Endothelial cell of umbilical vein (primary cell): ENCODE measurements at places on chromosomes 5 and 9. TPM values are rescaled to one million over a fixed set of nuclear protein-coding genes. Genes with fewer than 3 reads are reported as not detected.

Gene NME5
- total RNA-seq, result 1.4 and 1.5 TPM in 2 replicates

Gene PTPA
- 121 and 123 TPM in 2 replicates for total RNA-seq

Gene RLN2
- total RNA-seq, result 0.48 TPM in 1 of 2 replicates, not detected in the other

Gene JAK2
- total RNA-seq, result 9.7 and 10.3 TPM in 2 replicates

Gene PCDHA5
- total RNA-seq, result not detected in 2 replicates

Gene TAS2R1
- total RNA-seq, result not detected in 2 replicates

Gene GLRA1
- not detected in 2 replicates for total RNA-seq

Gene IFNA2
- total RNA-seq, result not detected in 2 replicates

DNA sequence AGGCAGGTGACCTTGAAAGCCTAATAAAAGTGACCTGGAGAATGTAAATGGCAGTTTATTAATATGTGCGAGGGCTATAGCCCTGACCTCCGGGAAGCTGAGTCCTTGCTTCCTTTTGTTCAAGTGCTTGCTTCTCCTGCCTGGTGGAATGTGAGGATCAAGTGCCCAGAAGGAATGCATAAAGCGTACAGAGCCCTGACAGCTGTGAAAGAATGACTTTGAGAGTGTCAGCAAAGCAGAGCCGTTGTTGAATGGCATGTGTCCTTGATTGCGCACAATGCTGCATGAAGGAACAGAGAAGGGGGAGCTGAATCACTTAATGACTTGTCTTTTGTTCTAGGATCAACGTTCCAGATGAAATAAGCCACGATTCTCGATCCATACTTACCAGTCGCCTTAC is 133.0 kb downstream of the SLF1 start:
- no peak overlapping the region for H3K27ac ChIP-seq
- H3K4me3 ChIP-seq, result no peak overlapping the region

- no peak overlapping the region for H3K27ac ChIP-seq
- no peak for DNase-seq
- H3K27me3 ChIP-seq, result no peaks in the 10 kb centered on the region
- H3K4me1 ChIP-seq, result peaks cover 32% of the 10 kb centered on the region
- H3K4me3 ChIP-seq, result no peak overlapping the region
These were observed 97.2 kb upstream of the DNAH5 start for GRCh38 chr5:14041528-14042192.

DNA sequence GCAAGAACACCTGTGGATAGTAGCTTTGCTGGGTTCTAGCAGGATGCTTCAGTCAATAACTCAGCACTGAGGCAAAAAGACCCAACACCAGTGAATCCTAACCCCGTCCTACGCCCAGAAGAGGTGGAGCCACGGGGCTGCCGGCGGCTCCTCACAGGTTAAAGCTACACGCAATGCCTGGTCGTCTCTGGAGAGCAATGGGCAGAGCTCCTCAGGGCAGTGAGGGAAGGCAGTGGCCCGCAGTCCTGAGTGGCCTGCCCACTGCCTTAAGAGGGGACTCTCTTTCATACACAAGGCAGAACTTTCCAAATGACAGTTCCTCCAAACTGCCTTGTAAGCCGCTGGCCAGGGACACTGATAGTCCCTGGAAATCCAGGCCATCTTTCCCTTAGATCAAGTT is 244.2 kb upstream of the IRX2 start:
- H3K27me3 ChIP-seq, result no peaks in the 10 kb centered on the region
- no peak for DNase-seq
- no peak overlapping the region for H3K27ac ChIP-seq
- H3K36me3 ChIP-seq, result no peaks in the 10 kb centered on the region
- H3K4me1 ChIP-seq, result no peaks in the 10 kb centered on the region
- no peak overlapping the region for H3K4me3 ChIP-seq

DNA sequence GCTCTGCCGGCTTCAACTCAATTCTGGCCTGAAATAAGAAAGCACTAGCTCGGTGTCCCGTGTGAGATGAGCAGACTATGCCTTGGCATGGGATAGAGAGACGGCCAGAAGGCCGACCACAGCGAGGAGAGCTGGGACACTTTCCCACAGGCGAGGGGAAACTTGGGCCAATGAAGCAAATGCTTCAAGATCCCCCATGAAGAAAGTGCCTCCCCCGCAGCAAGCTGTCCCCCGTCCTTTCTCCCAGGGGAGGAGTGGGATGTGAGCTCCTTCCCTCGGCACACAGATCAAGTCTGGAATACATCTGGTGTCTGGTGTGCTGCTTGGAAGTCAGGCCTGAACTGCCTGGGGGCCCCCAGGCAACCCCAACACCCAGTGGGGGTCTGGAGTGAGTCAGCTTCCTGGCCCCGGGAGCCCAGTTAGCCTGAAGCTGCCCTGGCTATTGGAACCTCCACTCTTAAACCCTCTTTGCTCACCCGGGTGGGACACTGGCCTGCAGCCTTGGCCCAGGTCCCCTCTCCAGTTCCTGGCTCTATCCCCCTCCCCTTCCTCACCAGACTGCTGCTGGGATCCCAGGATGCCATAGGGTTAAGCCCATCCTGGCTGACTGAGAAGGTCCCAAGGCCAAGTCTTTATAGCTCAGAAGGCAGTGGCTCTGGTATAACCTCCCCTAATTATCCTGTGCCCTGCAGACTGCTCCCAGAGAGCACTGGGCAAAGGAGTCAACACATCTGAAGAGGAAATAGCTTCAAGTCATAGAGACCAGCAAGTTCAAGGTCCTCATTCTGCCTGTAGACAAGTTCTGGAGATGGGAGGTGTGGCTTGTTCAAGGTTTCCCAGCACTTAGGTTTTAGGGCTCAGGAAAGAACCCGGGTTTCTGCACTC is 205.3 kb downstream of the TTLL11 start:
- H3K27ac ChIP-seq, result no peak overlapping the region
- no peak overlapping the region for H3K4me3 ChIP-seq
- DNase-seq, result no peak

GRCh38 chr5:133494232-133494922 is 118.0 kb downstream of the FSTL4 start:
- no peaks in the 10 kb centered on the region for H3K36me3 ChIP-seq
- no peak overlapping the region for H3K27ac ChIP-seq
- no peaks in the 10 kb centered on the region for H3K4me1 ChIP-seq

DNA sequence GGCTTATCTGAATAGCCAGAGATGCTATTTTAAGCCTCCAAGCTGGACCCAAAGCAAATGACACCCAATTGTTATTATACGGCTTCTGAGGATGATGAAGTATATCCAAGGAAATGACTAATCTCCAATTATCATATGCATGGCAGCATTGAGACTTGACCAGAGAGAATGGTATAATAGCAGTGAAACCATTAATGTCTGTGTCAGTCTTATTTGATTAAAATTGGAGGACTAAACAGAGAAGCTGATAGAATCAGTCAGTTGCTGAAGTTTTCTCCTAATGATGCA is 200.5 kb downstream of the EFNA5 start:
- H3K27me3 ChIP-seq, result no peaks in the 10 kb centered on the region
- no peaks in the 10 kb centered on the region for H3K36me3 ChIP-seq
- H3K4me1 ChIP-seq, result peaks cover 67% of the 10 kb centered on the region
- H3K4me3 ChIP-seq, result no peak overlapping the region

DNA sequence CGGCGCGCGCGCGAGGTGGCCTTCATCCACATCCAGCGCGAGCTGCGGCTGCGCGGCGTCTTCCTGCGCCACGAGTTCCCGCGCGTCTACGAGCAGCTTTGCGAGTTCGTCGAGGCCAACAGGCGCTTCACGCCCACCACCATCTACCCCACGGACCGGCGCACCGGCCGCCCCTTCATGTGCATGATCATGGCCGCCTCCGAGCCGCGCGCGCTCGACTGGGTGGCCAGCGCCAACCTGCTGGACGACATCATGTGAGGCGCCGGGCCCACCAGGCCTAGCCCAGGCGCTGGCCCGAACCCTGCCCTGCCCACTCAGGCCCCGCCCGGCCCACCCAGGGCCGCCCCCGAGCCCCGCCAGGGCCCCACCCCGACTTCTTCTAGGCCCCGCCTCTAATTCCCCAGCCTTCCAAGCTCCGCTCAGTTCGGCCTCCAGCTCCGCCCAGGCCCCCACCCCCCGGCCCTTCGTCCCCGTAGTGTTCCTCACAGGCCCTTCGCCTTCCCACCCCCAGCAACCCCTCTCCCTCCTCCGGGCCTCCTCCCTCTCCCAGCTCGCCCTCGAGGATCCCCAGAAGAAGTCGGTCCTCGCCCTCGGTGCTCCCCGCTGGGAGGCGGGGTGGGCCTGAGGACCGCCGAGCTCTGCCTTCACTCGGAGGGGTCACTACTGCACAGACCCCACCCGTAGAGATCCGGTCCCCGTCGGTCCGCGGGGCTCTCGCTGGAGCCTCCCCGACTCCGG is 2.0 kb upstream of the PHPT1 start:
- peak overlapping the region; percentile 45 for H3K4me3 ChIP-seq
- no peaks in the 10 kb centered on the region for H3K36me3 ChIP-seq
- H3K4me1 ChIP-seq, result peaks cover 10% of the 10 kb centered on the region

DNA sequence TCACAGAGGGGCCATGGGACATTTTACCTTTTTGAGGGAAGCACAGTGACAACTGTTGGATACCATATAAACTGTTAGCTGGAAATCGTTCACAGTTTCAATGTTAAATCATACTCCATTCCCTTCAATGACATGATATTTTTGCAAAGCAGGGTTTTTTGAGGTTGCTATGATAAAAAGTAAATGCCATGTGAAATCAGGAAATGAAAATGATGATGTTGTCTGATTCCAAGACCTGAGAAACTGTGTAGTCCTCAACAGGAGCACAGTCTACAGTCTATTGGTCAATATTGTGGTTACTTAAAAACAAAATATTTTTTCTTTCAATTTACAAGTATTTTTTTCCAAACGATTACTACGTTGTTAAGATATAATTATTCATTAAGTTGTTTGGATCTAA is 24.0 kb upstream of the ADAM19 start:
- peaks cover 24% of the 10 kb centered on the region for H3K4me1 ChIP-seq
- H3K4me3 ChIP-seq, result no peak overlapping the region

GRCh38 chr5:1483064-1483463 is 37.8 kb upstream of the SLC6A3 start:
- peaks cover 9% of the 10 kb centered on the region for H3K36me3 ChIP-seq
- DNase-seq, result no peak
- no peaks in the 10 kb centered on the region for H3K4me1 ChIP-seq
- no peaks in the 10 kb centered on the region for H3K27me3 ChIP-seq
- H3K27ac ChIP-seq, result no peak overlapping the region

DNA sequence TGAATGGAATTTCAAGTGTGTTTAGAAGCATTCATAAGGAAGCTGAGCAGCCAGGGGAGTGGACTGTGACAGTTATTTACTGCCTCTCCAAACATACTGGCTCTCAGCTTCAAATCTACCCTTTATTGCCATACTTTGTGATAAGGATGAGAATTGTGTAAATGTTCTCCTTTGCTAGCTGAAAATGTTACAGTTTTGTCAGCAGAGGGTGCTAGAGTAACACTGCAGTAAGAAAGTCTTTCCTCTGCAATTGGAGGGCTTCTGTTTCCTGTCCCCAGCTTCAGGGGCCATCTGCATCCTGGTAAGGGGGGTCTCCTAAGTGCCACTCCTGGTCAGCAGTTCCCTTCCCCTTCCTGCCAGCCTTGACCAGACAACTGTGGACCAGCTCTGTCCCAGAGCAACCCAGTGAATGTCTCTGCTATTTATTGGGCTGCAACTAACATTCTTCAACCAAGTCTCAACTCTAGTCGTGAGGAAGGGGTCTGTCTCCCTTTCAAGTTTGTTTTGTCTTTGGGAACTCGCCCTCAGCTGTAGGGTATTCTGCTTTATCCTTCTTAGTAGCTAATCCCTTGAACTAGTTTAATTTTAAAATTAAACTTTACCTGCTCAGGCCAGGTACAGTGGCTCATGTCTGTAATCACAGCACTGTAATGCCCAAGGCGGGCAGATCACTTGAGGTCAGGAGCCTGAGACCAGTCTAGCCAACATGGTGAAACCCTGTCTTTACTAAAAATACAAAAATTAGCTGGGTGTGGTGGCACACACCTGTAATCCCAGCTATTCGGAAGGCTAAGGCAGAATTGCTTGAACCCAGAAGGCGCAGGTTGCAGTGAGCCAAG is 45.3 kb downstream of the RAPGEF6 start:
- H3K4me3 ChIP-seq, result no peak overlapping the region
- no peak overlapping the region for H3K27ac ChIP-seq
- H3K27me3 ChIP-seq, result no peaks in the 10 kb centered on the region
- DNase-seq, result peak; percentile 73
- no peaks in the 10 kb centered on the region for H3K36me3 ChIP-seq

GRCh38 chr9:93612796-93613154 is 36.4 kb downstream of the PHF2 start:
- H3K4me3 ChIP-seq, result no peak overlapping the region
- H3K27me3 ChIP-seq, result no peaks in the 10 kb centered on the region
- no peak overlapping the region for H3K27ac ChIP-seq
- peak; percentile 24 for DNase-seq
- H3K36me3 ChIP-seq, result no peaks in the 10 kb centered on the region

DNA sequence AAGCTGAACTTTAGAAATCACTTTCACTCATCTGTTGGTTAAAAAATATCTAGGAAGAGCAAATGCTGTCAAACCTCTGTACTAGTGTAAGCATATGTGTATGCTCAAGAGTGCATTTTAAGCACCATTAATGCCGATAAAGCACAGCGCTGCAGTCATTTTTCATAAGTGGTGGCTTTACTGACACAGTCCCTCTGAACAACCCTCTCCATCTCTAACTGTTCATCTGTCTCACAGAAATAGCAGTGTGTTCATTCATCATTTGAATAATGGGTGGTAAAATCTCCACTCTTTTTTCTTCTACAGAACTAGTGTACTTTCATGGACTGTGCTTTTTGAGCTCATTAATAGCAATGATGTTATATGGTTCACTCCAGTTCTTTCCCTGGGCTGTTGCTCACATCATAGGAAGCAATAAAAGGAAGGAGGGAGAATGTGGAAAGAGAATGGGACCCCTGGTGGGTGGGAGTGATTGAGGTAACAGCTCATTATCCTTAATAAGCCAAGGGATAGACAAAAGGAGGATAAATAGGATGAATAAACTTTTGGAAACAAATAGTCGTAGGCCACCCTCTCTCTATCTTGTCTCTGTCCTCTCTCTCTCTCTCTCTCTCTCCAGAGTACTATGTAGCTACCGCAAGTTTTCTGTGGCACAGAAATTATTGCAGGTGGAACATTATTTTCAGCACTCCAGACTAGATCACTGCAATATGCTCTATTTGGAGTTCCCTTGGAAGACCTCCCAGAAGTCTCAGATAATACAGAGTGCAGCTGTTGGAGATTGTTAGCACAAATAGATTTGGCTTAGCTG is 117.9 kb upstream of the PRDM9 start:
- H3K27me3 ChIP-seq, result no peaks in the 10 kb centered on the region
- no peak overlapping the region for H3K27ac ChIP-seq
- no peaks in the 10 kb centered on the region for H3K36me3 ChIP-seq
- DNase-seq, result no peak
- no peak overlapping the region for H3K4me3 ChIP-seq
- no peaks in the 10 kb centered on the region for H3K4me1 ChIP-seq

GRCh38 chr9:106717686-106718085 is 145.3 kb upstream of the ZNF462 start:
- H3K27me3 ChIP-seq, result no peaks in the 10 kb centered on the region
- peak; percentile 12 for DNase-seq
- no peaks in the 10 kb centered on the region for H3K4me1 ChIP-seq
- H3K4me3 ChIP-seq, result no peak overlapping the region
- no peak overlapping the region for H3K27ac ChIP-seq
